ENCODE measurements at places on chromosomes 5 and 9.

DNA sequence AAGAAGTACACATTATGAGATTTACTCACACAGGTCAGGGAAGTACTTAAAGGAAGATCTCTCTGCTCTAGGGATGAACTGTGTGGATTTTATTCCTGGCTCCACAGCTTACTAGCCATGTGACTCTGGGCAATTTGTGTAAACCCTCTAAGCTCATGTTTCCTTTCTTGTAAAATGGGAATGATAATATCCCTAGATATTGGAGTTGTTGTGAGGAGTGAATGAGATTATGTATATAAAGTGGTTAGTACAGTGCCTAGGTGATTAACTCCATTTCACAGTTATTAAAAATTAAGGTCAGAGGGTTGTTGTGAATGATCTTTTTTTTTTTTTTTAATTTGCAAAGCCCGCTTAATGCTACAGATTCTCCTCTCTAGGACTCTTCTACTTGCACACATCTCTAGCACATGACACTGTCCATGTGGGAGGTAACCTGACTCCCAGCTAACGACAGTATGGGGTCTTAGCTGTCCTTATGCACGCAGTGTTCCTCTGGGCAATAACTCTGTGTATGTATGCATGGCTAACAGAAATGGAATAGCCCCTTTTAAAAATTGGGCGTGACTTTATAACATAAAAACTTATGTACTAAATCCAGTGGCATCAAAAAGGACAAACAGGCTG lies 23.9 kb upstream of the MYOT start:
- DNase-seq = no peak

GRCh38 chr9:13841746-13842462 lies 472.0 kb downstream of the NFIB start:
- DNase-seq = no peak

- DNase-seq = no peak
Observed at GRCh38 chr5:79495311-79495710, 18.6 kb downstream of the HOMER1 start.

GRCh38 chr9:135772056-135772646 lies 70.2 kb downstream of the KCNT1 start:
- DNase-seq = no peak

DNA sequence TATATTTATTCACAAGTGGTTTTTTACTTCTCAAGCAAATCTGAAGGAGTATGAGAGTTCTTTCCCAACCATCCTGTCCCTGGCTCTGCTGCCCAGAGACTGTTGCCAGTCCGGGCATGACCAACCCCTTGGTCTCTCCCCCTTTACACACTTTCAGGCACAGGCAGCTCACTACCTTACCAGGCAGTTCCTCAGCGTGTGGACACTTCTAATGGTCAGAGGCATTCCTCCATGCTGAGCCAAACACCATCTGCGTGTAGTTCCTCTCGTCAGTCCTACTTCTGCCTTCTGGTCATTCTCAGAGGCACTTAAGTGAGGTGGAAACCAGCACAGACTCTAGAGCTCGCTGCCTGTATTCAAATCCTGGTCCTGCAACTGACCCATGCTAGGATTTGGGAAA lies 56.1 kb downstream of the TSTD2 start:
- DNase-seq = no peak

DNA sequence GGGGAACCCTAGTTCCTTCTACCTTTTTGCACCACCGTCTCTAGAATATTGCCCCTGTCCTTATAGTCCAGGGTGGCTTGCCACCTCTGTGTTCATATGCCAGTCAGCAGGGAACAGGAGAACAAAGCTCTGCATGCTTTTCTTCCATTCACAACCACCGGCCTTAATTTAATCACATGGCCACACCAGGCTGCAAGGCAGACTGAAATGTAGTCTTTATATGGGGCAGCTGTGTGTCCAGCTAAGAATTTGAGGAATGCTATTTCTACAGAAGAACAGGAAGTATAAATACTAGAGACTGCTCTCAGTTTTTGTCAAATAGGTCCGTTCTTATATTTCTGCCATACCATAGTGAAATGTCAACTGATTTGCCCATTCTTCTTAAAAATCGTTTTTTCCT lies 5.8 kb downstream of the C5orf22 start:
- no peak for DNase-seq

GRCh38 chr5:135329913-135330797 lies 68.9 kb downstream of the MACROH2A1 start:
- DNase-seq = no peak

DNA sequence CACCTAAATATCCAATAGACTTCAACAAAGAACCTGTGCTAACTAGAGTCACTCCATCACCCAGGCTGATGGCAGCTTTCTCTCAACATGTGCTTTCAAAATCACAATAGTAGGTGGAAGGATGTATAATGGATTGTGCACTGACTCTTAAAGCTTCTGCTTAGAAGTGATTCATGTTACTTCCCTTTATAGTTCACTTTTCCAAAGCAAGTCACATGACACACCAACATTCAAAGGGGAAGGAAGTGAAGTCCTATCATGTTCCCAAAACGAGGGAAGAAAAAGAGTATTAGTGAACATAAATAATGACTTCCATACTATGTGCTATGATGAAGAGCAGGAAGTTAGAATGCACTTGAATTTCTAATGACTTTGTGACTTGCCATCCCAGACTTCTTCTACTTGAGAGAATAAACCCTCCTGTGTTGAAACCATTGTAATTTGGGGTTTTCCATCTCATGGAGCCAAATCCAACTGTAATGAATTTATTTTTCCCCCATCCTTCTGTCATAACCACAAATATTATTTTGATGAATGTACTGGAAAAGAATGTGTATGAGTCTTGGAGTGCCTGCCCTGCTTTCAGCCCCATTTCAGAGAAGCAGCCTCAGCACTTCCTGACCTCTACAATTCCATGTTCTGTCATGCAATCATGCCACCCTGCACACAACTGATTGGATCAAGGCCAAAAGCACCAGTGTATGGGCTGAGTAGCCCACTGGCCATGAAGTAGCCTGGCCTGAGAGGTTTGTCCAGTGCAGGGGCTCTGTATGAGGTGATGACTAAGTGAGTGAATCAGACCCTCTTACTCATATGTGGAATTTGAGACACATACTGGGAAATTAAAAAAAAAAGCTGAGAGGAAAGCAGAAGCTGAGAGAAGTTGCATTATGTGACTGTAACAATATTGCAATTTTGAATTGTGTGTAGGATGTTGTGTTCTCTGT lies 525.9 kb upstream of the CLINT1 start:
- DNase-seq = no peak

GRCh38 chr9:91809581-91810285 lies 140.3 kb downstream of the ROR2 start:
- DNase-seq = no peak

DNA sequence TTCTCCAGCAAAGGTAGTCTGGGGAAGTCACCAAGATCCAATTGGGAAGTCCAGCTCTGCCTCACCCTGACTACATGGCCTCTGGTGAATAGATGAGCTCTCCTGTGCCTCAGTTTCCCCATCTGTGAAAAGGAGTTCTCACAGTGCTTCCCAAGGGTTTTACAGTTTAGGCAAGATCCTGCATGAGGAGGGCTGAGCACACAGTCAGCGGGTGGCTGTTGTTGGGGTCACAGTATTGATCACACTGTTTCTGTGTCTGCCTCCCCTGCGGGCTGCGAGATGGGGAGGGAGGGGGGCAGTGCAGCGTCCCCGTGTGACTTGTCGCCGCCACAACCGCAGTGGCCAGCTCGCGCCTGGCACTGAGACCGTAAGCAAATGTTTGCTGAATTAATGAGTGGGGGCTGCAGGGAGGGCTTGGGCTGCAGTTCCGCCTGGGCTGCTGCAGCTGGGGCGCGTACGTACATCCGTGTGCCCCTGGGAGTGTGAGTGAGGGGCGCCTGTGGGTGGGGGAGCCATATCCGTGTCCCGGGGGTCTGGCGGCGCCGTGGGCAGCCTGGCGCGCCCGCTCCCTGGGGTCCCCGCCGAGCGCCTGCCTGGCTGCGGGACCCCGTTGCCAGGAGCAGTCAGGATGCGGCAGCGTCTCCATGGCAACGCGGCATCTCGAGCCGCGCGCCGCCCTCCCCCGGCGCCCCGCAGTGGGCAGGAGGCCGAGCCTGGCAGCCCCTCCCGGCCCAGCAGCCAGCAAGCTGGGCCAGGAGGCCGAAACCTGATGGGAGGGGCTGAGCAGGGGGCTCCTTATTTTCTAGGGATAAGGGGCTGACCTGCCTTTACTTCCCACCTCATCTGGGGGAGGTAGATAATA lies 31.4 kb upstream of the PSD2 start:
- DNase-seq = no peak

DNA sequence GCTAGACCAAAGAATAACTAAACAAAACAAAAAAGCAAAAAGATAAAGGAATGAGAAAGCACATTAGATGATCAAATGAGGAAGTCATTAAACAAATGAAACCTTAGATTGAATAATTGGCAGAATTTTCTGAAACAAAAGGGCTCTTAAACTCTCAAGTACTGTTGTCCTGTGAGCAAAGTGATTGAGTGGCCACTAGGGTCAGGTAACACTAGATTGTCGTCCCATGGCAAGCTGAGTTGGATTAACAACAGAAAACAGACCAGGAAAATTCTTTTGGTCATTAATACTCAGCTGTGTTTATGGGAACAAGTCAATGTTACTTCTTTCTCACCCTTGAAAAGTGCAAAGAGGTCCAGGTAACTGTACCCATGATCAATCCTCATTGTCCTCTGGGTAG lies 81.6 kb upstream of the MRPS30 start:
- no peak for DNase-seq

GRCh38 chr5:144503123-144503522 lies 332.4 kb downstream of the KCTD16 start:
- no peak for DNase-seq

- DNase-seq = no peak
Observed at GRCh38 chr9:26243726-26244125, 565.5 kb upstream of the TUSC1 start.

GRCh38 chr9:92276331-92277032 lies 17.0 kb downstream of the IARS1 start:
- no peak for DNase-seq

DNA sequence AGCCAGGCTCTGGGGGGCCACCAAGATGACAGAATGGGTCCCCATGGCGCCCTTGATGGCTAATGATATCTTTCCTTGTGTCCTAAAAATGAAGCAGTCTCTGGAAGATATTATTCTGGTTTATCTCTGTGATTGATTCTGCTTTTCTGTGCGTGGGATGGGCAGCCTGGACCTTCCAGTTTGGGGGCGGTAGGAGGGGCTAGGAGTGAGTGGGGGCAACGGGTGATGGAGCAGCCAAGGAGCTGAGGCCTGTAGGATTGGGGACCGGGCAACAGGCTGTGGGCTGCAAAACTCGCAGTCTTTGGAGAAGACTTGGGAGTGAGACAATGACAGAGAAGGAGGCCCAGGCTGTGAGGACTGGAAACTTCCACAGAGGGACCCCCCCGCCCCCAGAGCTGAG lies 8.8 kb downstream of the PRRX2 start:
- no peak for DNase-seq

DNA sequence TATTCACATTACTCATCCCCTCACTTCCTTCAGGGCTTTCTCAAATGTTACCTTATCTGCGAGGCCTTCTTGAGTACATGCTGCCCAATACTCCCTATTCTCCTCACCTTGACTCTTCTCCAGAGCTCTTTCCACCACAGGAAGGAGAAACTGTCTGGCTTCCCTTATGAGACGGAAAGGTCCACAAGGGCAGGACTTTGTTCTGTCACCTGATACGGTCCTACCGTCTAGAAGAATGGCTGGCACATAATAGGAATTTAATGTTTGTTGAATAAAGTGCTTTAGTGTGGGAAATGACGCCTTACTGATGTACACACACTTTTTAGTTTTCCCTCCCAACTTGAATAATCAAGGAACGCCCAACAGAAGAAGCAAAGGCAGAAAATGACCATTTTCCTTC lies 52.5 kb downstream of the PFDN1 start:
- no peak for DNase-seq

DNA sequence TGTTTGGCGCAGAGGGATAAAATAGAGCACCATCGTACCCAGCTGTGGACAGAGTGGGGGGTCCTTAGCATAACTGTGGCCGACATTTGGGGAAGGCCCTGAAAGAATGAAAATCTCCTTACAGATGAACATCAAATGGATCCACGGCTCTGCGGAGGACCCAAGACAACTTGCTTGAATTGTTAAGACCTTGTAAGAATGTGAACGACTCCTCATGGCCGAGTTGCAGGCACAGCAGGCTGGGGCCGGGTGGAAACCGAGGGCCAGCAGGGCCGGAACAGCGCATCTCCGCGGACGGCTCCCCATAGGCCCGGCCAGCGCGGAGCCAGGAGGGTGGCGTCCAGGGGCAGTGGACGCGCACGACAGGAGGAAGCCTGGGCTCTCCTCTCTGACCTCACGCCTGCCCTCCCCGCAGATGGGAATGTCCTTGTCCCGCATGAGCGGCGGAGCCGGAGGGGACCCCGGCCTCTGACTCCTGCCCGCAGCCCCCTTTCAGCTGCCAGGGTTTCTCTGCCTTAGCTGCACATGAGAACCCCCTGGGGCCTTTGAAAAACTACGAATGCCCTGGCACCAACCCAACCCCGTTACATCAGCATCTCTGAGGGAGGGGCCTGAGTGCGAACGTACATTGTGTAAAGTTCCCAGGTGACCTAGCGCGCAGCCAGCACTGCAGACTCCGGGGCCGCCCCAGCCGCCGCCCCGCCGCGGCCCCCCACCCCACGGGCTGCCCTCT lies 36.2 kb upstream of the PTCH1 start:
- peak; percentile 3 for DNase-seq

DNA sequence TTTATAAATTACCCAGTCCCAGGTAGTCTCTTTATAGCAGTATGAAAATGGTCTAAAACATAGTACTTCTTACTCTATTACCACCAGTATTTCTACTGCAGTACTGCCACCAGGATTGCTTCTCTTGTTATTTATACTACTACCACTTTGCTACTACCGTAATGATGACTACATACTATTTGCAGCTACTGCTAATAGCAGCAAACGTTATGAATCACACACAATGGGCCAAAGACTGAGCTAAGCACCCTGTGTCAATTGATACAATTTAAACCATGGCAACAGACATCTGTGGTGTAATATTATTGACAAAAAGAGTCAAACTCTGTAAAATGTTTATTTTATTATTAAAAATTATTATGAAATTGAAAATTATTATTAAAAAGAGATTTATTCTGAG lies 15.3 kb upstream of the KIF12 start:
- DNase-seq = no peak

GRCh38 chr5:90902651-90903386 lies 344.2 kb downstream of the ADGRV1 start:
- DNase-seq = no peak

GRCh38 chr5:50667023-50667652 lies 701 bp downstream of the PARP8 start:
- peak; percentile 8 for DNase-seq

GRCh38 chr5:122183098-122183787 lies 53.9 kb downstream of the ZNF474 start:
- no peak for DNase-seq

Measured in stimulated activated CD4-positive, alpha-beta T cell treated with anti-CD3 and anti-CD28 coated beads, Interleukin-1b, Interleukin-23, amount 100 ng/mL, for 4 hours (primary cell).